Left kidney (tissue), 8 donors: ENCODE measurements at places on chromosomes 16 and 17. TPM values are rescaled to one million over a fixed set of nuclear protein-coding genes. Genes with fewer than 3 reads are reported as not detected.

The HSD3B7 gene
- polyA plus RNA-seq: 6.7 TPM

DNA sequence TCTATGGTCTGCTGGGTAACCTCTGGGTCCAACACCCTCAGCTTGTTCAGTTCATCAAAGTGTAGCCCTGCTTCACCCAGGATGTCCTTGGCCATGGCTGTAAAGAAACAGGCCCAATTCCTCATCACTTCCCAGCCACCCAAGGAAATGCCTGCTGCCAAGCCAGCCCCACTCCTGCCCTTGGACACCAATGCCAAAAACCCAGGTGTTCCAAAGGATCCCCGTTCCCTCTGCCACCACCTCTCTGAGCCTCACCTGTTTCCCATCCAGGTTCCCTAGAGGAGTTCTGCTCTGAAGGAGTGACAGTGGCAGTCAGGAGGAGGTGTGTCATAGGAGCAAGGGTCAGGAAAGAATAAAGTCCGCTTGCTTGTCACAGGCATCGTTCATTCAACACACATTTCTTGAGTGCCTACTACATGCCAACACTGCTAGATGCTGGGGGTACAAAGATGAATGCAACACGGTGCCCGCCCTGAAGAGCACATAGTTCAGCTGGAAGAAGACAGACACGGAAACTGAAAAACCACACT lies 3.3 kb downstream of the IFT20 start:
- no peak for DNase-seq

- DNase-seq: no peak
Observed at GRCh38 chr17:77677211-77677610, 281.3 kb upstream of the TNRC6C start.

DNA sequence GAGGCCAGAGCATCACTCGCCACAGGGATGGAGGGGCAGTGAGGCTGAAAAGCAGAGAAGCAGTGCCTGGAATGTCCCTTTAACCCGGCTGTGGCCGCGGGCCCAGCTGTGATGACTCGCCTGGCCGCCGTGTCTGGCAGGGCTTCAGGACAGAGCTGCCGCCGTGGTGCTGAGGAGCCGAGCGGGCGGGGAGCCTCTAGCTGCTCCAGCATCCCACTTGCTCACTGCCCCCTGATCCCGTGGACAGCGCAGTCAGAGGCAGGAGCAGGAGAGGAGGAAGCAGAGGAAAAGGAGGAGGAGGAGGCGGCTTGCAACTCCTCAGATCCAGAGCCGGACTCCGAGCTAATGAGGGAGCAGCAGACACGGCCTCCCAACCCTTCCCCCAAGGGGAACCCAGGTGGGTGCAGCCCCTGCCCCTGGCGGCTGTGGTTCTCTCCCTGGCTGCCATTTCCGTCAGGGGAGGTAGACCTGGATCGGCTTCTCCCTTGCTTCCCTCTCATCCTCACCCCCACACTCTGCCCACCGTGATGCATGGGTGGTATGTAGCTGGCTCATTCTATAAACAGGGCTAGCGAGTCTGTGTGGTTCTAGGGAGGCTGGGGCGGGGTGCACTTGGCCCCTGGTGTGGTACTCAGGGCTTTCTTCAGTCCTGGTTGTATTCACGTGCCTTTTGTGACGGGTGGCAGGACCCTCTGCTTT lies 165.7 kb downstream of the CMIP start:
- DNase-seq: no peak

DNA sequence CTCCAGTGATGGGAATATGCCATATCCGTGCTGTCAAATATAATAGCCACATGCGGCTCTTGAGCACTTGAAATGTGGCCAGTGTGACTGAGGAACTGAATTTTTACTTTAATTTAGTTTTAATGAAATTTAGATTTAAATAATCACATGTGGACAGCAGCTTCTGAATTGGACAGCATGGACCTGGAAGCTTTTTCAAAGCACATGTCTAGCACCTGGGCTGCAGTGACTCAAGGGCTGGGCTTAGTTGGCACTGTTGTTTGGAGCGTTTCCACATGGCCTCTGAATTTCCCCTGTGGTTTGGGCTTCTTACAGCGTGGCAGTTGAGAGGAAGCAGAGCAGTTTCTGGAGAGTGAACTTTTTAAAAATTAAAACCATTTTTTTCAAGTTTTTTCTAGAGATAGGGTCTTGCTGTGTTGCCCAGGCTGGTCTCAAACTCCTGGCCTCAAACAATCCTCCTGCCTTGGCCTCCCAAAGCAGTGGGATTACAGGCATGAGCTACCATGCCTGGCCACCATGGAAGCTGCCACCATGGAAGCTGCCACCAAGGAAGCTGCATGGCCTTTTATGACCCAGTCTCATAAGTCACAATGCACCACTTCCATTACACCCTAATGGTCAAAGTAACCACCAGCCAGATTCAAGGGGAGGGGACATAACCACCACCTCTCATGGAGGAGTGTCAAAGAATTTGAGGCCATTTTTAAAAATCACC lies 6.7 kb upstream of the TOB1 start:
- DNase-seq: no peak

GRCh38 chr16:10242916-10243315 lies 60.7 kb upstream of the GRIN2A start:
- DNase-seq: no peak

DNA sequence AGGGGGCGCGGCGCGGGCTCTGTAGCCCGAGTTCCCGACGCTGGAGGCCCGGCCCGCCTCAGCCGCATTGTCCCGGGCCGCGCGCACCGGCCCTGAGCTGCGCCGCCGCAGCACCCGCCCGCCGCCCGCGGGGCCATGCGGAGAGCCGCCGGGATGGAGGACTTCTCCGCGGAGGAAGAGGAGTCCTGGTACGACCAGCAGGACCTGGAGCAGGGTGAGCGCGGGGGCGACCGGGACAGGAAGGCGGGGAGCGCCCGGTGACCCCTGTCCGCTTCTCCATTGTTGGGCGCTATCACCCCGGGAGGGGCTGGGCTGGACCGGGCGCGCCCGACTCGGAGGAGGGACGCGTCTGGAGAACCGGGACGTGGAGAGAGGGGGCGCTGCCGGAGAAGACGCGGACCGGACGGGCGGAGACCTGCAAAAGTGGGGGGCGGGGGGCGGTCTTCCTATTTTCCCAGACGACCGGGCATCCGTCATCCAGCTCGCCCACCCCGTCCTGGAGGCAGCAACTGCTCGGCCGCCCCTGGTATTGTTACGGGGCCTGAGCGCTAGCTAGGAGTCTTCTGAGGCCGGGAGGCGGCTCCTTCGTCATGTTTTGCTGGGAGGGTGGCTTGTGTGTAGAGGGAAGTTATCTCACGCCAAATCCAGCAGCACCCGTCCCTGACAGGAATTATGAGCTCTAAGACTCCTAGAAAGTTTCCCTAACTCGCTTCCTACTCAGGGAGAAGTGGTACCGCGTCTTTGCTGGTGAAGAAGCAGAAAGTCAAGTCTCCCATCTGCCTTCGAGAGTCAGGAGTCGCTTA lies 678 bp downstream of the CDR2L start:
- no peak for DNase-seq

- DNase-seq: no peak
Observed at GRCh38 chr16:30888856-30889499, 4.9 kb downstream of the BCL7C start.

The MAPT gene
- polyA plus RNA-seq: 7.1 TPM

GRCh38 chr17:46948544-46948943 lies 25.6 kb downstream of the GOSR2 start:
- DNase-seq: no peak

GRCh38 chr17:14004927-14005620 lies 64.2 kb upstream of the COX10 start:
- DNase-seq: no peak
